ENCODE measurements at places on chromosomes 2 and 18. TPM values are rescaled to one million over a fixed set of nuclear protein-coding genes. Genes with fewer than 3 reads are reported as not detected.

Gene STAMBP
- total RNA-seq = 43.7 TPM

Gene DES
- total RNA-seq = not detected

Gene CPO
- not detected for total RNA-seq

Gene NXPH2
- not detected for total RNA-seq

Gene CIB4
- not detected for total RNA-seq

Gene EFHD1
- total RNA-seq = not detected

Gene NYAP2
- not detected for total RNA-seq

Gene POTEC
- not detected for total RNA-seq

Gene C1GALT1C1L
- not detected for total RNA-seq

Gene LRRTM1
- total RNA-seq = not detected

Gene SPP2
- total RNA-seq = not detected

Gene MAL
- not detected for total RNA-seq

Gene CNGA3
- not detected for total RNA-seq

Gene LYG2
- not detected for total RNA-seq

Gene CPLX4
- total RNA-seq = not detected

Gene MTCL1
- total RNA-seq = 170 TPM

Gene MOB4
- total RNA-seq = 36.6 TPM

Gene CAPN10
- total RNA-seq = 70.6 TPM

Gene CDH2
- total RNA-seq = not detected

Gene SLC9A4
- 0.22 TPM for total RNA-seq

Gene COL3A1
- total RNA-seq = not detected

Gene EML4
- total RNA-seq = 47.7 TPM
